Natural killer cell (primary cell): ENCODE measurements at places on chromosomes 5 and 9. TPM values are rescaled to one million over a fixed set of nuclear protein-coding genes. Genes with fewer than 3 reads are reported as not detected.

The FCN1 gene
- 22.7 TPM for total RNA-seq

The PRSS3 gene
- total RNA-seq = not detected

- H3K36me3 ChIP-seq = no peaks in the 10 kb centered on the region
- H3K4me1 ChIP-seq = peaks cover 2% of the 10 kb centered on the region
- no peaks in the 10 kb centered on the region for H3K27me3 ChIP-seq
- DNase-seq = no peak
- no peak overlapping the region for H3K27ac ChIP-seq
- no peak overlapping the region for H3K4me3 ChIP-seq
These were observed 534.5 kb downstream of the EBF1 start for GRCh38 chr5:158565017-158565789.

The NOXA1 gene
- 4.7 TPM for total RNA-seq
